ENCODE measurements at places on chromosomes 3 and 15.
A peak's percentile ranks its signal among the peaks of the same experiment; 100 is the strongest.

GRCh38 chr3:149390294-149390693 is 12.8 kb upstream of the TM4SF1 start:
- DNase-seq = no peak

- peak; percentile 84 for DNase-seq
Measured at GRCh38 chr15:52255008-52255407, 40.6 kb downstream of the MYO5C start.

DNA sequence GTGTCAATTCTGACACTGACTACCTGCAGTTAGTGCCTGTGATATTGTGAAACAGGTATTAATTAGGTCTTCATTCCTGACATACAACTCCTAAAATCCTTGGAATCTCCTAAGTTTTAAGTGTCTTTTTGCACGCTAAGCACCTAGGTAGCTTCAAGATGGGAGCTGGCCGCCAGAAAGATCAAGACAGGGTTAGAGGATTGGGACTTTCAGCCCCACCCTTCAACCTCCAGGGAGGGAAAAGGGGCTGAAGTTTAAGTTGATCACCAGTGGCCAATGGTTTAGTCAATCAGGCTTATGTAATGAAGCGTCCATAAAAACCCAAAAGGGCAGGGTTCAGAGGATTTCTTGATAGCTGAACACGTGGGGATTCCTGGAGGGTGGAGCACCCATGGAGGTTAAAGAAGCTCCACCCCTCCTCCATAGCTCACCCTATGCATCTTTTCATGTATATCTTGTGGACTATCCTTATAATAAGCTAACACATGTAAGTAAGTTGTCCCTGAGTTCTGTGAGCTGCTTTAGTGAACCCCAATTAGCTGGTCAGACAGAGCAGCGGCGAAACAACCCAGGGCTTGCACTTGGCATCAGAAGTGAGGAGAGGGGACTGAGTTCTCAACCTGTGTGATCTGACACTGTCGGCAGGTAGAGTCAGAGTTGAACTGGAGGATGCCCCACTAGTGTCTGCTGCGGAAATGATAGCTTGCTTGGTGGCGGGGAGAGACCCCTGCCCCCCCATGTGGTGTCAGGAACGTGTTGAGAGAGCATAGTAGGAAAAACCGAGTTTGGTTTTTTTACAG is 12.8 kb upstream of the SRP14 start:
- DNase-seq = no peak

DNA sequence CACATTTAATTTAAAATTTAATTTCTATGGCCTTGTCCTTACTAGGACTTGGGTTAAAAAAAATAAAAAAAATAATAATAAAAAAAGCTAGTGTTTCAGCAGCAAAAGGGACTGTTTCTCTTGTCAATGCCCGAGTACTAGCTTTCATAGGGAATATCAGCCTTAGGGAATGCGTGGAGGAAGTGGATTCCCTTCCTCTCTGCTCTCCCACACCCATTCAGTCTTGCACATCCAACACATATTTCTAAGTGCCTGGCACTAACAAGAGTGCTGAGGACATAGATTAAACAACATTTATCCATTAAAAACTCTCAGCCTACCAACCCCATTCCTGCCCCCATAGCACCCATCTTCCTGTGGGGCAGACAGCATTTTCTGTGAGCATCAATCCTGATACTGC is 6.2 kb downstream of the ZNF385D start:
- DNase-seq = no peak

- no peak for DNase-seq
Measured at GRCh38 chr3:52144796-52145735, 9.2 kb downstream of the POC1A start.

DNA sequence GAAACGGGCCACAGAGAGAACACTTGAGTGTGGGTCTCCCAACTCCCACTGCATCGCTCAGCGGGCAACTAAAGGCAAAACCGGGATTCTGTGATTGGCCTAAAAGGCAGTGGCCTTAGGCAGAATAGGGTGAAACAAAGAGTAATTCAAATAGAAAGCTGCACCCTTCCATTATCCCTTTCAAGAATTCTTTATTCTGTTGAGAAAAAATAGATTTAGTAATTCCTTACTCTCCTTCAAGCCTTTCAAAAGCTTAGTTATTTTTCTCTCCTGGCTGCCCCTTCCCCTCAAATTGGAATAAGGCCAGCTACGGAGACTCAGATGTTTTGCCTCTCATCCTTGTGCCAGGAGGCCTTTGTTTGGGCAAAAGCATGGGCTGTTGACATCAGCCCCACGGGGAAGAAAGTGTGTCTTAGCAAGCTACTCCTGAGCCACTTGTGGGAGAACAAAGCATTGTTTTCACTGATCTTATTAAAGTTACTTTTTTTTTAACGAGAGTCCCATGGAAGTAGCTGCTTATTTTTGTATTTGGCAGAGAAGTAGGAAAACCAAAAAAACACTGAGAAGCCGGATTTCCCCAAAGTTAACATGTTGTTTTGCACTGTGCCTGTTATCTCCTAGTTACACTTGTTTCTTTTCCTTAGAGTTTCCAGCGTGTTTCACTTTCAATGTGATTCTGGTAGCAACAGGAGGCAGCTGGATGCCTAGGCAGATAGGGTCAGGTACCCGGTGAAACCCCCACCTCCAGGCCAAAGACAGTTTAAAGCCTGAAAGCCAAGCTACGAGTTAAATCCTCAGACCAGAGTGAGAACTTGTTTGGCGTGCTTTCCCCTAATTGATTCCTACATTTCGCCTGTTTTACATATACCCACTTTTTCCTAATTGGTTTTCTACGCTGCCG is 2.2 kb downstream of the ST6GAL1 start:
- DNase-seq = no peak

GRCh38 chr3:126358816-126359181 is 1.6 kb upstream of the KLF15 start:
- DNase-seq = no peak

GRCh38 chr3:134803051-134803505 is 8.0 kb downstream of the EPHB1 start:
- DNase-seq = no peak

GRCh38 chr3:136194409-136195257 is 1.5 kb downstream of the MSL2 start:
- peak; percentile 26 for DNase-seq

GRCh38 chr3:97102641-97103040 is 288.2 kb downstream of the EPHA6 start:
- DNase-seq = no peak

DNA sequence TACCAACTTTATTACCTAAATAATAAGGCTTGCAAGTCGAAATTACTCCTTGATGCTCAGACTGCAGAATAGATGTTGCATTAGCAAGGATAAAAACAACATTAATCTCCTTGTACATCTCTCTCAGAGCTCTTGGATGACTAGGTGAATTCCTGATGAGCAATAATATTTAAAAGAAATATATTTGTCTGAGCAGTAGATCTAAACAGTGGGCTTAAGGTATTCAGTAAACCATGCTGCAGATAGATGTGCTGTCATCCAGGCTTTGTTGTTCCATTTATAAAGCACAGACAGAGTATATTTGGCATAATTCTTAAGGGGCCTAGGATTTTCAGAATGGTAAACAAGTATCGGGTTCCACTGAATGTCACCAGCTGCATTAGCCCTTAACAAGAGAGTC is 257.1 kb downstream of the TUSC7 start:
- no peak for DNase-seq

DNA sequence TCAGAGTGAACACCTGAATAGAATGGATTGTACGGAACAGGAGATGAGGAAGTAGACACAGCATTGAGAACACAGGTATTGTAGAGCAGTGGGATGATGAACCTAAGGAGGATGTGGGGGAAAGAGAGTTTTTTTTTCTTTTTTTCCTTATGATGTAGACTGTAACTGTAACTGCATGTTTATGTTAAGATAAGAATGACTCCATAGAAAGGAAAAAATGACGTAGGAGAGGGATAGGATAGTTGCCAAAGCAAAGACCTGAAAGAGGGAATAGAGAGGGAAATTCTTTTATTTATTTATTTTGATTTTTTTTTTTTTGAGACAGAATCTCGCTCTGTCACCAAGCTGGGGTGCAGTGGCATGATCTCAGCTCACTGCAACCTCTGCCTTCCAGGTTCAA is 33.2 kb downstream of the APH1B start:
- no peak for DNase-seq

DNA sequence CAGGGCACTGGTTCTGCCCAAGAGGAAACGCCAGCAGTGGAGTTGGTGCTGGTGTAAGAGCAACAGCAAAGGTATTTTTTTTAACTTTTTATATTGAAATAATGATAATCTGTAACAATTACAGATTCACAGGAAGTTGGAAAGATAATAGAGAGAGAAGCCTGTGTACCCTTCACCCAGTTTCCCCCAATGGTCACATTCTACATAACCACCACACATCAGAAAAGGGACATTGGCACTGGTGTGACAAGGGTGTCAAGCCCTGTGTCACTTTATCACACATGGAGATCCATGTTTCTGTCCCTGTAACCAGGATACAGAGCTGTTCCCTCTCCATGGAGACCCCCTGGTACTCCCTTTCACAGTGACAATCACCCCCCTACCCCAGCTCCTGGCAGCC is 9.1 kb upstream of the PLXNA1 start:
- no peak for DNase-seq

DNA sequence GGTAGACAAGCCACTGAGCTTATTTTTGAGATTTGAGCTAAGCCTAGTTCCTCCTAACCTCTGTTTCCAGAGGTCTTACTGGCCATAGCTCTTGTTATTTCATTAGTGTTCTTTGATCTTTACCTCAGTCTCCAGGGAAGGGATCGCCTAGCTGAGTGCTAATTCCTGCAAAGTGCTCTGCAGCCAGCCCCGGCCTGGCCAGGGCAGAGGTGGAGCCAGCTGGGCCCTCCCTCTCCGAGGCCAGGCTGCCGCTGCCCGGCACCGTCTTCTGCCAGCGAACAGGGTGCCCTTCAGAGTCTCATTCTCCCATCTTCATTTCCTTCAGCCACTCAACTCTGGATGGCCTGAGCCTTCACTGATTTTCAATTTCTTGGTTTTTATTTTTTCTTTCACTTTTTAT is 19.7 kb downstream of the FAN1 start:
- no peak for DNase-seq

GRCh38 chr15:33284336-33284735 is 26.4 kb upstream of the RYR3 start:
- no peak for DNase-seq

DNA sequence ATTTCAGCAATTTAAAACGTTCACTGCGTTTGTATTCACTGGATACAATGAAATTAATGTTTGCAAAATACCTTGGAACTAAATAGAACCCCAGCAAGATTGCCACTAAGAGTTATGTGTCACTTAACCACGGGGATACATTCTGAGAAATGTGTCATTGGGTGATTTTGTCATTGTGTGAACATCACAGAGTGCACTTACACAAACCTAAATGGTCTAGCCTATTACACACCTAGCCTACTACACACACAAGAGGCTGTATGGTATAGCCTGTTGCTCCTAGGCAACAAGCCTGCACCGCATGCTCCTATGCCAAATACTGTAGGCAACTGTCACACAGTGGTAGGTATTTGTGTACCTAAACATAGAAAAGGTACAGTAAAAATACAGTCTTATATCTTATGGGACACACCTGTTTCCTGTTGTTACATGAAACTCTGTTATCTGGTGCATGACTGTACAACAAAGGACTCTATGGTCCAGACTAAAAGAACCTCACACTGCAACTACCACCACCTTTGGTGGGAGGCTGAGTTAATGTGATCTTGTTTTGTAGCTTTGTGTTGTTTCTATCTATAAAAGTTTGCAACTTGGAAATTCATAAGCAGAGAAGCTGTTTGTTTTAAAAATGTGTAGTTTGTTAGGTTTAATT is 92.2 kb upstream of the NTRK3 start:
- no peak for DNase-seq

GRCh38 chr15:88493844-88494243 is 26.3 kb downstream of the MRPS11 start:
- DNase-seq = no peak

- DNase-seq = no peak
Measured at GRCh38 chr15:68224546-68225250, 4.8 kb downstream of the CLN6 start.

DNA sequence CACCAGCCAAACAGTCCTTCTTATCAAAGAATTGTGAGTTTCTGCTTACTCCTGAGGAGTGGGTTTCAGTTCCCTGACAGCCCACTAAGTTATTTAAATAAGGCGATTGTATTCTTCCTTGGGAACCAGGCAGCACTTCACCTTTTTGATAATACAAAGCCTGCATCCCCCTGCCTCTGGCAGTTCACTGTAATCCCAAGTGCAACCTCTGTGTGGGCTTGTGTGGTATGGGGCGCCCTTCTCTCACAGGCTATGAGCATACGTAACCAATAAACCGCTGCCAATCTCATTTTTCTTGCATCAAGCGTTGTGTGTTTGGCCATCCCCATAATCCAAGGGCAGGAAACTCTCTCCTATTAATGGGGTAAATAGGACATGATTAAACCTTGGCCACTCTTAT is 1025.6 kb downstream of the NSUN3 start:
- DNase-seq = no peak

DNA sequence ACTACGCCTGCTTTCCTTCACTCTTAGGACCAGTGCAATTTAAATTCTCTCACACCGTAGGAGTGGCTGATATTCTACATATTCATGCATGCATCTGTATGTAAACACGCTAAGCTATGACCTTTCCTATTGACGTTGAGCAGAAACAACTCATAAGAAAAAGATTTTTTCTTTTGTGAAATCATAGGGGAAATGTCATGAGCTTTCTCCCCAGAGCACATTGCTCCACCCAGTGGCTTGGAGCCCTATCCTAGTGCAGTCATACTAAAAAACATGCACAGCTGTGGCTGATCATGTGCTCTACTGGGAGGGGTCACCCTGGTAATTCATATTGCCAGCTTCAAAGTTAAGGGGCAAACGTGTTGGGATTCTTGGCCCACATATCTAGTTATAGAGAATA is 1.8 kb upstream of the MESD start:
- DNase-seq = peak; percentile 65

GRCh38 chr3:42701371-42702065 is 1.1 kb downstream of the HHATL start:
- DNase-seq = peak; percentile 50

GRCh38 chr15:64582202-64582601 is 121.8 kb downstream of the ZNF609 start:
- no peak for DNase-seq

- DNase-seq = no peak
Measured at GRCh38 chr3:13268961-13269441, 151.1 kb downstream of the NUP210 start.

GRCh38 chr15:63887630-63888029 is 53.9 kb upstream of the HERC1 start:
- no peak for DNase-seq

DNA sequence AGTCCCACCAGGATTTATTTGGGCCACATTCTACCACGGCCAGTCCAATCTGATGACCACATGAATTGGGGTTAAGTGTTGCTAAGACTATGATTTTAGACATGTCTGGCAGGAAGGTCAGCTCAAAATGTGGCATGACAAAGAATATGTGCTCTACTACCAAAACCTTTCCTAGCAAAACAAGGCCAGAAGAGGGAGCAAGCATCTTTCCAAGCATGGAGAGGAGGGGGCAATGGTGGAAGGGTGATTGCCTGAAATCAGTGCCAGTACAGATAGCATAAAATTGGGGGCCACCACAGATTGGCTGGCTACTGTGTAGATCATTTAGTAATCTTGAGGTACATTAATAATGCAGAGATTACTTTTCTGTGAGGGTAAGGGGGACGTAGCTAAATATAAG is 43.2 kb downstream of the TMEM39A start:
- DNase-seq = no peak

GRCh38 chr3:14393440-14394106 is 8.8 kb upstream of the SLC6A6 start:
- DNase-seq = peak; percentile 89

All from fibroblast of skin of back (primary cell).